Jurkat, Clone E6-1 (cell line): ENCODE measurements at places on chromosomes 3 and 15.

GRCh38 chr3:184338511-184338945 is 1.1 kb downstream of the FAM131A start:
- DNase-seq: no peak

GRCh38 chr3:149026718-149027117 is 35.4 kb downstream of the GYG1 start:
- no peak for DNase-seq

DNA sequence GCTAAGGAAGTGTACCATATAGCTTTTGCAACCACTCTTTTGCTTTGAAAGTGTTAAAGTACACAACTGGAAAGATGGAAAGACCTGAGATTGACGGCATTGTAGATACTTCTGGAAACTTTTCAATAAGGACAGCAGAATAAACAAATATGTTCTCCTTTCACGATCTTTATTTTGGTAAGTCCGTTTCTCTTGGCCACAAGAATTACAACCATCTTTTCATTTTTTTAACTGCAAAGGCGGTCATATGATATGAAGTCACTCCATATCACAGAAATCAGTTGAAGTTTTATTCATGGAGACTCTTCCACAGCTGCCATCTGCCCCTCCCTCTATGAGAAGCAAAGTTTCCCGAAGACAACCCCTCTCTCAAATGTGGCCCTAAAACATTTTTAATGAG is 303.4 kb upstream of the ICE2 start:
- no peak for DNase-seq

DNA sequence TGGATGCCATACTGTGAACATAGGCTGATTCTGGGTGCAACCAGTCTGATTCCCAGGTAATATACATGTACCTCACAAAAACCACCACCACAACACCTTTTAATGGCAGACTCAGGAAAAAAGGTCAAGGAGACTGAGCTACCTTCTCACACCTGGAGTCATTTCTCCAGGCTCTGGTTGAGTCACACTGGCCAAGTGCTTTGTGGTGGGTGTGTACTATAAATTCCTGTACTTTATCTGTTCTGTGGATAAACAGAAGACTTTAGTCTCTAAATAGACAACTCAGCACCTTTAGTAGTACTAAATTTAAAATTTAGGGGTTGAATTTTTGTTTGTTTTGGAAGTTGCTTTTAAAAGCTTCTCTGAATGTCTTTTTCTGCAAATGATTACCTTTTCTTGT is 46.7 kb downstream of the TOP2B start:
- DNase-seq: no peak

DNA sequence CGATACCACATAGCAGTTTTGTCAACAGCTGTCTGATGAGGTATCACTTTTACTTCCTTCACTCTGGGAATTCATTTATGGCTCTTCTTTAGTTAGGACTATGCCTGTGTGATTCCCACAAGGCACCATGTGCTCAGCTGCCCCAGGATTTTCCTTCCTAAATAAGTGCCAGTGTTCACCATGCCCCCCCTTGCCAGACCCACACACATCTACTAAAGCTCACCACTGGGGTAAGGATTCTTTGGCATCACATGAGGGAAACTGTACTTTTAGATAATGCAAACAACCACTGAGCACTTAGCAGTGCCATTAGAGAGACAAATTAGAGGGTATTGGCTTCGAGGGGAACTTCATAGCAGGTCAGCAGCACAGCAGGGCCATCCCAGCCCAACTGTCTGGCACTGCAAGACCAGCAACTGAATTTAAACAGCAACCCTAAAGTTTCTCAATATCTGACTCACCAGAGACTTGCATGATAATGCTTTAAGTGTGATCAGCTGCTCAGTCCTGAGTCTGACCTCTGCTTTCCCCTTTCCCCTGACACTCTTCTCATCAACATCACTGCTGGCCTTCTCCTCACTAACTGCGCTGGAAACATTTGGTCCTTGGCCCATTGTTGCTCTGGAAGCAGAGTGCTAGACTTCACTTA is 114.3 kb downstream of the STAC start:
- DNase-seq: no peak

- no peak for DNase-seq
Observed at GRCh38 chr3:129638481-129638880, 32.0 kb upstream of the PLXND1 start.

DNA sequence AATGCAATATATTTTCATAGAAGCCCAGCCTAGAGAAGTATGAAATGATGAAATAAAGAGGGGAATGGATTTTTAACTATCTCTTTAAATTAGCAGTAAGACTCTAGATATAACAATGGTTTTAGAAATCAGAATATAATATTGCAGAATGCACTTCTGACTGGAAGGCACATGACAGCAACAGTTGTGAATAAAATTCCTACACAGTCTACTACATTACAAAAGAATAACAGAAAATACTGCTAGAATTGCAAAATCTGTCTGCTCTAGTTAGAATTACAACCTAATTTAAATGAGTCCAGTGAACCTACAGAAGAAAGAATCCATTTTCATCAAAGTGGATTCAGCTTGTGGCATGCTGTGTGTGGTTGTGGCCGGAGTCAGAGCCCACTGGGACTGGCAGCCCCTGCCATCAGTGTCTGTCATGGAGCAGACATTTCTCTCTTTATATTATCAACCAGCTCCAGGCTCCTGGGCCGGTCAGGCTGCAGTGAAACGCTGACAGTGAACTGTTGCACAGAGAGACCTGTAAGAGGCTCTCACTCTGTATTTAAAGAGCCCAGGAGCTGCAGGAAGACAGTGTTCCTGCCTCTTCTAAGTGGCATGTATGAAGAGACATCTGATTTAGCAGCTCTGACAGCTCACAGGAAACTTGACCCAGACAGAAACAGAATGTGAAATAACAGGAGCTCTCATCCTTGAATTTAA is 1523.8 kb upstream of the CADM2 start:
- no peak for DNase-seq

GRCh38 chr3:99114565-99115291 is 213.2 kb upstream of the DCBLD2 start:
- no peak for DNase-seq

GRCh38 chr3:66261355-66261754 is 40.6 kb downstream of the SLC25A26 start:
- no peak for DNase-seq

GRCh38 chr3:123002100-123002748 is 25.3 kb downstream of the SEMA5B start:
- DNase-seq: no peak

DNA sequence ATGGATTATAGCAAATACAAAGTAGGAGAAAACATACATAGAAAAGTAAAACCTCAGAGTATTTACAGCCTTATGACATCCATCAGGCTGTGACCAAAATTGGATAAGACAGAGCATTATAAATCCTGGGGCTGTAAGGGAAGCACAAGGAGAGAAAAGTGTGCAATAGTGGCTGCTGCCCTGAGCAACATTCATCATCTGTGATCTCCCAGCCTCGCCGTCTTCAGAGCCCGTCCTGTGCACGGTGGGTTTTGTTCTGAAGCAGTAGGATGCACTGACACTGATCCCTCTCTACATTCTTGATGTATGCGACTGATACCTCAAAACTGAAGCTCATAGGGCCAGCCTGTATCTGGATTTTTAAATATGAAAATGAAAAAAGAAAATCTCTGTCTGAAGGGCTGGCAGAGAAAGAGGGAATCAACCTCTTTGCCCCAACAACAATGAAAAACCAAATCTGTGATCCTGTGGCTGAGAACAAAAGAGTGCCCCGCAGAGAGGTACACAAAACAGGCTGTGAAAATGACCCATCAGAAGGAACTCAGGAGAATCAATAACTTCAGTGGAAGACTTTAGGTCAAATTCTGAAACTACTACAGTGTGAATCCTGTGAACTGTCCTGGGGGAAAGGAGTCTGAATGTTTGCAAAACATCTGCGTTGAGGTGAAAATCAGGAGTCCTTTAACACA is 8.2 kb upstream of the RTP4 start:
- no peak for DNase-seq

GRCh38 chr3:114338651-114339357 is 45.0 kb downstream of the TIGIT start:
- DNase-seq: no peak

DNA sequence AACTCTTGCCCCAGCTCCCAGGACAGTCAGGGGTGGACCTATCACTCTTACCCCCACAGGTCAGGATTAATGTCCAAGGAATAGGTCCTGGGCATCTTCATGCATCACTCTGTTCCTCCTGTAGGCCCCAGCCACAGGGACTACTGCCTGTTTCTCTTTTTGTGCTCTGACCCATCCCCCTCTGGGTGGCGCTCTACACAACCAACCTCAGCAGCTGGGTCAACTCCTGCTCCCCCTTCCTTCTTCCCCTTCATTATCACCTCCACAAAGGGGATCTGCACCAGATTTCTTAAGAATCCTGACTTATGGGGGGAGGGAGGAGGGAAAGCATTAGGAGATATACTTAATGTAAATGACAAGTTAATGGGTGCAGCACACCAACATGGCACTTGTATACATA is 12.2 kb upstream of the TRANK1 start:
- DNase-seq: no peak

DNA sequence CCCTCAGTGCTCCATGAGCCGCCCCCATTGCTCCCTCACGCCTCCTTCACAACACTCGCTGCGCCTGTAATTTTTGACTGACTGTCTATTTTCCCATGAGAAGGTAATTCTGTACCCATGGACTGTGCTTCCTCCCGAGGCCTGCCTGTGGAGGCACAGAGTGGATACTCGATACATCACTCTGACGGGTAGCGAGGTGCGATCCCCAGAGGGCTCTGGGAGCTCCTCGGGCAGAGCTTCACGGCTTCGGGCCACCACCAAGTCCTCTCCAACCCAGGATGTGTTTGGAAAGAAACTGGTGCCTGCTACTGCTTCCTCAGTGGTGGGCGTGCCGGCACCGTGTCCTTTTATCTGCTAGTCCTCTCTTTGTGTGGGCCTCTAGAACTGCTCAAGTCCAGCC is 108.6 kb upstream of the DLG1 start:
- DNase-seq: no peak

GRCh38 chr3:172247525-172248274 is 200.6 kb downstream of the GHSR start:
- DNase-seq: no peak

- DNase-seq: no peak
Observed at GRCh38 chr15:28977377-28978010, 91.7 kb downstream of the APBA2 start.

- DNase-seq: peak; percentile 87
Observed at GRCh38 chr15:40769274-40770146, at the start of gene C15orf62. C15orf62 (plus strand) TSS chr15:40769980; CDS start chr15:40770496, 516 bp downstream.

GRCh38 chr15:38401701-38402100 is 52.2 kb upstream of the FAM98B start:
- DNase-seq: no peak

DNA sequence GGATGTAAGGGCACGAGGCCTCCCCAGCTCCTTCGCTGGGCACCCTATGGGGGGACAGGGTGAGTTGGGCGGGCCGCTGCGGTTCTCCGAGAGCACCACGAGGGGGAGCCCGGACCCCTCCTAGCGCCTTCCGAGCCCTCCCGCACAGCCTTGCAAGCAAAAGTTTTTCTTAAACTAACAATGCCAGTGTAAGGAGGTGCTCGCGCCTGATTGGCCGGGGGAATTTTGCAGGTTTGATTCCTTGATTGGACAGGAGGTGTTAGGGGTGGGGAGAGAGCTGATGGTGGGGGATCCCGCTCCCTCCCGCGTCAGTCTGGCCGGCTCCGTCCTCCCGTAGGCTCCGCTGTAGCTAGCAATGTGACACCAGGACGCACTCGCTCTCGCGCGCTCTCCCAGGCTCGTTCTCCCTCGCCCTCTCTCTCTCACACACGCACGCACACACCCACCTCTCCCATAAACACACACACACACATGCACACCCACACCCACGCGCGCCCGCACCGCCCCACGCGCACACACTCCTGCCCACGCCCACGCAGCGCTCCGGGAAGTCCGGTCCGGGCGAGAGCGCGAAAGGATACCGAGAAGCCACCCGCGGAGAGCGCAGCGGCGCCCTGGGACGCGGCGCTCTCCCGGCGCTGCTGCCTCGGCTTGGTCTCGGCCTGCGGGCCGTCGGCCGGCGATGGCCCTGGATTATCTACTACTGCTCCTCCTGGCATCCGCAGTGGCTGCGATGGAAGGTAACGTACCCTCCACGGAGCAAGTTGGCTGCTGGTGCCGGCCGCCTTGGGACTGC is at the start of gene EPHB1:
TSS of gene EPHB1 (plus strand) at position 311 of the 796 bp plus-strand sequence.
- peak; percentile 86 for DNase-seq

GRCh38 chr3:150146991-150147761 is 176.5 kb upstream of the PFN2 start:
- no peak for DNase-seq

- DNase-seq: no peak
Observed at GRCh38 chr3:73378207-73378606, 246.5 kb downstream of the PDZRN3 start.

- no peak for DNase-seq
Observed at GRCh38 chr15:89125088-89125826, 37.0 kb downstream of the ABHD2 start.

DNA sequence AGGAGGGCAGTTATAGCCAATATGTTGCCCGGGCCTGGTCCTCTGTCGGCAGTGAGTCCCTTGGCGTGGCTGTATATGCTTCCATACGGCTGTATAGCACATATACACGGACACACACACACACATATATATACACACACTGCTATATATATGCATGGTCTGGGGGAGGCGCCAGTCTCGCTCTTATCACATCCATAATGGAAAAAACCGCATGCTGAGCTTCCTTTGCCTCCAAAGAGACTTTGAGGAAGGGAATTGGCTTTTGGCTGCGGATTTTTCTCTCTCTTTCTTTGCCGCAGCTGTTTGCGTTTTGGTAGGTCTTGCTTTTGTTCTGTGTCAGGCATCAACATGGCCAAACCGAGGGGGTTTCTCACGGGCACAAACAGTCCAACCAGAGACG is 11.3 kb upstream of the TMEM115 start:
- DNase-seq: no peak

GRCh38 chr3:56593455-56594158 is 36.6 kb downstream of the CCDC66 start:
- peak; percentile 78 for DNase-seq

GRCh38 chr15:27796405-27797320 is 302.5 kb downstream of the OCA2 start:
- DNase-seq: no peak

DNA sequence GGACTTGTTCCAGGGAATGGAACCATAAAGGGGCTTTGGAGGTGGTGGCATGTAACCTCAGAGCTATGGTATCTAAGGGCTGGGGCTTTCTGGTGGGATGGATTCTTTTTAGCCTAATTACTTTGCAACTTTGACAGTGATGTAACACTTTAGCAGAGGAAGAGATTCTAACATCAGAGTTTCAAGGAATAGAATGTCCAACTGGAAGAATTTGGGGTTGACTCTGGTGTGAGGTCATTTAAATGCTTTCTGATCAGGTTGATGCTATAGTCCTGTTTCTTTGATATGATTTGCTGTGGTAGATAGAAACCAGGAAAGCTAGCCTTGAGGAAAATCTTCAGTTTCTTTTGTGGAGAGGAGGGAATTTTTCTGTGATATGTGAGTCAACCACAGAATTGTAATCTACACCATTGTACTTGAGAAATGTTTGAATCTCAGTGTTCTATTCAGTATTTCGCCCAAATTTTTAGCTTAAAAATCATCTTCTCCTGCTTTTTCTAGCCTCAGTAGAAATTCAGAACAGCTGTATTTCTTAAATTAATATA is 40.0 kb downstream of the ATP2C1 start:
- DNase-seq: no peak
